ENCODE measurements at places on chromosomes 7 and 10.

GRCh38 chr10:63683223-63683622, 162.0 kb downstream of the REEP3 start:
- DNase-seq: no peak

GRCh38 chr10:77799352-77799751, 127.2 kb downstream of the DLG5 start:
- no peak for DNase-seq

- no peak for DNase-seq
Measured at GRCh38 chr7:18350678-18351077, 144.9 kb upstream of the HDAC9 start.

GRCh38 chr10:2900530-2900929, 166.8 kb upstream of the PFKP start:
- no peak for DNase-seq

GRCh38 chr7:153354071-153354470, 594.5 kb downstream of the ACTR3B start:
- no peak for DNase-seq

DNA sequence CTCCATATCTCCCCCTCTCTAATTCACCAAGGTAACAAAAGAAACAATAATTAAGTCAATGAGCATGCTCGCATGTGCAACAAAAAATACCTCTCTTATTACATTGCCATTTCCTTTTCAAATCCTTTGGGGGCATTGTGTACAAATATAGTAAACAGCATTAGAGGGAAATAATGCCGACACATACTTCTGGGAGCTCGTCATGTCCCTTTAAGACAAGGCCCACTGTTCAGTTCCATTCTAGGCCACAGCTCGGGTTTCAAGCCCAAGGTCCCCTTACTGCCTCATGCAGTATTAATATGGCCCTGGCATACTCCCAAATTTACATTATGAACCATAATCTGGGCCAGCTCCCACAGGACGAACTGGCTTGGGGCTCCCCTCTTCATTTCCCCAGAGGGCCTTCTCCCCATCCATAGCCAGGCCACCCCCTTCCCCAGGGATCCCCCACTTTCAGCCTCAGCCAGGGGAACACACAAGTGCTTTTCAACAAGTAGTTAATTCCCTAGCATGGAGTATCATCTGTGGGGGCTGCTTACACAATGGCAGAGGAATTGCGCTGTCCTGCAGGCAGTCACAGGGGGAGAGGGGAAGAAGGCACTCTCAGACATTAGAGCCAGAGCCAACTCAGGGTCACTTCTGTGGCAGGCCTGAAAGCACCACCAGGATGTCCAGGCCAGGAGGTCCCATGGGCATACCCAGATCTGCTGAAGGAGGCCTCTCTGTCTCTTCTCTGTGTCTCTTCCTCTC, 110.6 kb downstream of the KCNMA1 start:
- DNase-seq: no peak

DNA sequence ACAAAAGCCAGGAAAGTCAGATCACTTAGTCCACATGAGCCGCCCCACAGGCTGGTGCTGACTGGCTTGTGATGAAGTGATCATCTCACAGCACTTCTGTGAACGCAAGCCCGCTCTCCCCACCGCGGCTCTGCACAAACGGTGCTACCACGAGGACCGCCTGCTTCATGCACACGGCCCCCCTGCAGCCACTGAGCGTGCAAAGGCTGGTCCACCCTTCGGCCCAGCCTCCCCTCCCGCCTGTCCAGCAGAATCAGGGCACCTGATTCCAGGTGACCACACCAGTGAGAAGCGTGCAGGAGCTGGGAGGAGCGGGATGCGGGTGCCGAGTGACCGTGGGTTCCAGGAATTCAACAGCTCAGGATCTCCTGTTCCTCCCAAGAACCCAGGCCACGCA, 32.2 kb downstream of the MAD1L1 start:
- DNase-seq: no peak

DNA sequence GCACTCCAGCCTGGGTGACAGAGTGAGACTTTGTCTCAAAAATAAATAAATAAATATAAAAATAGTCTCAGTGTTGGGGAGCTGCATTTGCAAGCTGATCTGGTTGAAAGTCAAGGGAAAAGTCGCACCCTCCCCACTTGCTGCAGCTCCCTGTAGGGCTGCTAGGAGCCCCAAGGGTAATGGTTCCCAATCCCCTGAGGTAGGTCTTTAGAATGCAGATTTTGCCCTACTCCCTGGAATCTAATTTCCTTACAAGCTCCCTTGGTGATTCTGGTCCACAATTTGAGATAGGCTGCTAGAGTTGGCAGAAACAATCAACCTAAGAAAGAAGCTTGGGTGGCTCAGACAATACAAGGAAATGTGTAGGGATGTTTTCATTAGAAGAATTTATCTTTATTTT, 232.5 kb upstream of the YAE1 start:
- DNase-seq: no peak

DNA sequence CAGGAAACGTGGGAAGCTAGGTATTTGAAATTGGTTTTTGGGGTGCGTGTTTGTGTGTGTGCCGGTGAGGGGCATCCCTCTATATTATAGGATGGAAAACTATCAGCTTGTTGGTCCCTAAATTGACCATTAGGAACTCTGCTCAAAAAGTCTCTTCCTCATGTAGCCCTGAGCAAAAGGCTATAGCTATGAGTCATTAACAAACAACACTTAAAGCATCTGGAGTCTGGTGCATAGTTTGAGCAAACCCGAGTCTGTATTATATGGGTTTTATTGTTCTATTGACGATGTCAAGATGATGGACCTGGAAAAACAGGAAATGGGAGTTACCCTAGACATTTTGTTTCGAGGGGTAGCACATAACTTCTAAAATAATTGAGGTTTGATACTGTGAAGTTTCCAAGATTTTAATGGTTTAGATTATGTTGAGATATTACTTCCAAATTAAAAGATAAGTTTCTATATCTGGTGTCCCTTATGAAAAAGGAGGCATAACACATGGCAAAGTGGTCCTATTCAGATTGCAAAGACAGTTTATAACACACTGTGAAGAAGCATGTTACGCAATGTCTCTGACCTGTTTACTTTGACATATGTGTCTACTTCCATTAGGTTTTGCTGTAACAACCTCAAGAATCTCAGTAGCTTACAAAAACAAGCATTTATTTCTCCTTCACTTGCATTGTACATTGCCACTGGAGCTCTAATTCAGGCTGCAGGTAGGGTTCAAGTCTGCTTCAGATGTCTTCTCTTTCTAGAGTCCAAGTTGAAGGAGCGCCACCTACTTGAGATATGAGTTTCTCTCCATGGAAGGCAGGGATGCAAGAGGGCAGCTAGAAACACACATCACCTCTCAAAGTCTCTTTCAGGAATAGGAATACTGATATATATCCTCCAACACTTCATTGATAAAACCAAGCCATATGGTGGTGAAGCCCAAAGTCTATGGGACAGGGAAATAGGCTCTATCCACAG, 357.7 kb downstream of the PHF14 start:
- no peak for DNase-seq

DNA sequence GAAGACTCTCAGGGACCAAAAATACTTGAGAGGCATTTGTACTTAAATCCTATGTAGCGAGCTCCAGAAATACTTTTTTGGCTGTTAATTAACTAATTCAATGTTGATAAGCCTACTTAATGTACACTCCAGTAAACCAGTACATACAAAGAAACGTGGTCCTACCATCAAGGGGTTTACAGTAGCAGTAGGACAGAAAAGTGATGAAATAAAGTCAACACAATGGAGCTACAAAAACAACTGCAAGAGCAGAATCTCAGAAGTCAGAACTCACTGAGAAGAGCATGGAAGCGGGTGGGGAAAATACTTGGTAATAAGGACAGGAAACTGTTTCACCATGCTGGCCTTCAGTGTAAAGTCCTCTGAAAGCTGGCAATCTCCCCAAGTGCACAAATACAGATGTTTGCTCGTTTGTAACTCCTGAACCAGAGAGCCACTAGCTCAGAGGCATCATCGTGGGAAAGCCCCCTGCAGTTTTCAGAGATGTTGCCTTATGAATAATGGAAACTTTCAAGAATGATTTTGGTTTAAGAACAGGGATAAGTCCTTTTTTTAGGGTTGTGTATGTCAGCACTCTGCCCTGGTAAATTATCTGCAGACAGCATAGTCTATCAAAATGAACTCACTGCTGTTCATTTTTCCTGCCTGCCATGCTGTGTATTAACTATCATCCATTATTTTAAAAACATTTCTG, 233.2 kb downstream of the SORCS1 start:
- DNase-seq: no peak

DNA sequence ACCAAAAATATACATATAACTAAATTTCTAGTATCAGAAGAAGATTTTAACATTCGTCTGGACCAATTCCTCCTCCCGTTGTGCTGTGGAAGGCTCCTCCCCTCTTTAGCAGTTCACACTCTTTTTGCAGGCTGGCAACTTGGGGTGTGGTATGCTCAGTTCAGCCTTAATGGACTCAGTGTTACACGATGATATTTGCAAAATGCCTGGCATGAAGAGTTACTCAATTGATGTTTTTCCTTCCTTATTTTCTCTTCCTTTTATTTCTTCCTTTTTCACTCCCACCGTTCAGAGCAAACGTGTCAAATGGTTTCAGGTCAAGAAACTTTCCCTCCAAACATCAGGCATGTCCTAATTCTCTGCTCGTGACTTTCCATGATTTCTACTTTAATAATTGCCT, 248.3 kb downstream of the PHF14 start:
- DNase-seq: no peak

- no peak for DNase-seq
Measured at GRCh38 chr7:94451187-94451586, 56.5 kb downstream of the COL1A2 start.

DNA sequence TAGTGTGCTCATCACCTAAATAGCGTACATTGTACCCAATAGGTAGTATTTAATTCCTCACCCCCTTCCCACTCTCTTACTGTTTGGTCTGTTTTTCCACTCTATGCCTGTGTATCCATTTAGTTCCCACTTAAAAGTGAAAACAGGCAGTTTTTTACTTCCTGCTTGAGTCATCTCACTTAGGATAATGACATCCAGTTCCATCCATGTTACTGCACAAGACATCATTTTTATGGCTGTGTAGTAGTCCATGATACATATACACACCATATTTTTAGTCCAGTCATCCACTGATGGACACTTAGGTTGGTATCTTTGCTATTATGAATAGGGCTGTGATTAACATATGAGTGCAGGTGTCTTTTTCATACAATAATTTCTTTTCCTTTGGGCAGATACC, 10.1 kb downstream of the STK17A start:
- DNase-seq: no peak

- no peak for DNase-seq
Measured at GRCh38 chr7:94243066-94243711, 151.5 kb upstream of the COL1A2 start.

- no peak for DNase-seq
Measured at GRCh38 chr7:584122-584465, 64.4 kb upstream of the PDGFA start.

DNA sequence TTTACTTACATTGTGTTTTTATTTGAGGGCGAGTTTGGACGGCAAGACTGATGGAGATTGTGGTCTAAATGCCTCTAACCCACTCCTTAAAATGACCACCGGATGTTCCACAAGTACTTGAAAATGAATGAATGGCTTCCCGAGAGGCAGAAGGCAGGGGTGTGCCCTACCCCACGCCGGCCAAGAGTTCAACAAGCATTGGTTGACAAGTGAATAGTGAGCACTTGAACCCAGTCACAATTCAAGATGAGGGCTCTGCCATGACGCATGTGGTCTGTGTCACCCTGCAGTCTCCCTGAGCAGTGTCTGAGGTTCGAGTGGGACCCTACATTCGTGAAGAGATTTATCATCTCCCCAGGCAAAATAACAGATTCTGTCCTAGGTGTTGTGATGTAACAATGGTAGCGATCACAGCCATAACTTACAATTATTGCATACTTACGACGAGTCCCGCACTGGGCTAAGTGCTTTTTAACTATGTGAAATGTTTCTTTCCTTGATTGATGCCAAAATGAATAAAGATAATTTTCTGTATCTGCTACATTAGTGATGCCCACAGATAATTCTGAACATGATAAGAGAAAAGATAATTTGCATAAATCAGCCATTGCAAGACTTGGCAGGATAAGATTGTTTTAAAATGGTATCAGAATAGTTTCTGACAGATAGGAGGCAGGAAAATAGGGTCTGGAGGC, 305.4 kb downstream of the WDR37 start:
- no peak for DNase-seq

DNA sequence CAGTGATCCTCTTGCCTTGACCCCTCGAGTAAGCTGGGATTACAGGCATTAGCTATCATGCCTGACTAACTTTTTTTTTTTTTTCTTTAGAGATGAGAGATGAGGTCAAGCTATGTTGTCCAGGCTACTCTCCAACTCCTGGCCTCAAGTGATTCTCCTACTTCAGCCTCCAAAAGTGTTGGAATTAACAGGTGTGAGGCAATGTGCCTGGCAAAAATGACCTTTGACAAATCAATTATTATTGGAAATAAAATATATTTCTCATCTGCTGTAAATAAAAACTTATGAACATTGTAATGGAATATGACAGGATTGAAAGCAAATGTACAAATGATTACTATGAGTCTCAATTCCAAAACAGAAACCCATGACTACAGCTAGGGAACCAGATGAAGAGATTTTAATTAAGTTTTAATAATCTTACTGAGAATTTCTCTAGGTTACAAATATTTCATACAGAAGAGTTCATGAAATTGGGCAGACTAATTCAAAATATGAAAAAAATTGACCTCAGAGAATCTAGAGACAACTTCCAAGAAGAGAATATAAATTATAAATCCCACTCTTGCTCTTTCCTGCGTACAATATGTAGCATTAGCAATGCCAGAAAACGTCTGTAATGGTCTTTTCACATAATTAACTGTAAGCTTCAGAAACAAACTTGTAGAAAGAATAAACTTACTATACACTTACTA, 414.7 kb downstream of the DGKB start:
- DNase-seq: no peak

DNA sequence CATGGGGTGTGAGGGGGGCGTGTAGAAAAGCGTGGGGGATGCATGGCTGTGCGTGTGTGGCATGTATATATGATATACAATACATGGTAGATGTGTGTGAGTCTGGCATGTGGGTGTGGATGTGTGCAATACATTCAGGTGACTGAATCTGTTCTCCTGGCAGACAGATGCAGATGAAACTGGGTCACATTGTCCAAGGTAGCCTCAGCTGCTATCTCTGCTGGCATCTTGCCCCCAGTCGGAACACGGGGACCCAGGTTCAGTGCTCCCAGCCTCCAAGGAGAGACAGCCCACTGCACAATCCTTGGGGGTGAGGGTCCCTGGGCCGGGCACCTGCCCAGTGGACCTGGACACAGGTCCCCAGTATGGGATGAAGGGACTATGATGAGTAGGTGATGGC, 12.4 kb upstream of the SRRM3 start:
- no peak for DNase-seq

GRCh38 chr10:124619195-124619594, 125.0 kb downstream of the FAM53B start:
- no peak for DNase-seq
